HL-60 (cell line): ENCODE measurements at places on chromosomes 5 and 9.

DNA sequence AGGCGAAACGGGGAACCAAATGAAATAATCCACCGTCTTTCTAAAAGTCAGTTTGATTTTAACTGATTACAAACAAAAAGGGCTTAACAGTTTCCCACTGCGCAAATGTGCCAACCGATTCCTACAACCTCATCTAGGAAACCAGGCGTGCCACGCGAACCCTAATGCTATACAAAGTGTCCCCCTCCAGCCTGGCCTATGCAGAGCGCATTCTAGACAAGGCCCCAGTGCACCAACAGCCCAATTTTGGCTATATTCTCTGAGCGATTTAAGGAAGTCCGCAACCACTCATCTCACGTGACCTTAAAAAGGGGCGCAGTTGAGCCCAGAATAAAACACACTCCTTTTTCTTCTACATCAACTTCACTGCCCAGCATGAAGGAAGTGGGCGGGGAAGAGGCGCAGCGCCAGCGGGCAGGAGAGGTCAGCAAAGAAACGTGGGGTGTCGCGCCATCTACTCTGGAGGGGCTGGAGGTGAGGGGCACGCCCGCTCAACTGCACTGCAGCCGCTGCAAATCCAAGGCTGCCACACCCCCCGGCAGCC is 779 bp downstream of the FAM13B start:
- DNase-seq, result peak; percentile 48

DNA sequence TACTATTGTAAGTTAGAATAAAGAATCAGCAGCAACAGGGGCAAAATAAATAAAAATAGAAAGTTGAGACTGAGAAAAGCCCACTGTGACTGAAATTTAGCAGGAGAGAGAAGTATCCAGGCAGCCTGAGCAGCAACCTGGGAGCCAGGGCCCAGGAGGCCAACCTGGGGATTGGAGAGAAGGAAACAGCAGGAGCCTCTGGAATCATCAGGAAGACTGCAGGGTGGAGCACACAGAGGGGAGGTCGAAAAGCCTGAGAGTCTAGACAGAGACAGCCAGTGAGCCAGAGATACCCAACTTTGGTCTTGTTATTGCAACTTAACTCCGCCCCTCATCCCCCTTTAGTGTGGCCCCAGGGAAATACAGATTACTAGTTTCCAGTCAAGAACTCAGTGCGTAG is 98.6 kb downstream of the SLC1A3 start:
- DNase-seq, result no peak

DNA sequence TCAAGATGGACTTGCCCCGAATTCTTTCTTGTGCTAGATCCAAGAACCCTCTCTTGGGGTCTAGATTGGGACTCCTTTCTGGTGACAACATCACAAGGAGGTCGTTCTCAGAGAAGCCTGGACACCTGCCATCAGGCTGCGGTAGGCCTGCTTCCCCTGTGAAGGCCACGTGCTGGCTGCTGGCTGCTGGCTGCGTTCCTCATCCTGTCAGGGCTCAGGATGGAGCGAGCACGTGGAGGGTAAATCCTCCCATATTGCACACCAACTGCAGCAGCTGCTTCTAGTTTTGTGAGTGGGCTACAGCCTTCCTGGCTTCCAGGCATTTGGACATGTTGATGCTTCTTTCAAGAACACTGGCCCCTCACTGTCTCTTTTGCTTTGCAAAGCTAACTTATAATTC is 95.6 kb downstream of the HSPA4 start:
- peak; percentile 30 for DNase-seq

- DNase-seq, result no peak
Observed at GRCh38 chr9:91629718-91630117, 206.1 kb upstream of the NFIL3 start.

DNA sequence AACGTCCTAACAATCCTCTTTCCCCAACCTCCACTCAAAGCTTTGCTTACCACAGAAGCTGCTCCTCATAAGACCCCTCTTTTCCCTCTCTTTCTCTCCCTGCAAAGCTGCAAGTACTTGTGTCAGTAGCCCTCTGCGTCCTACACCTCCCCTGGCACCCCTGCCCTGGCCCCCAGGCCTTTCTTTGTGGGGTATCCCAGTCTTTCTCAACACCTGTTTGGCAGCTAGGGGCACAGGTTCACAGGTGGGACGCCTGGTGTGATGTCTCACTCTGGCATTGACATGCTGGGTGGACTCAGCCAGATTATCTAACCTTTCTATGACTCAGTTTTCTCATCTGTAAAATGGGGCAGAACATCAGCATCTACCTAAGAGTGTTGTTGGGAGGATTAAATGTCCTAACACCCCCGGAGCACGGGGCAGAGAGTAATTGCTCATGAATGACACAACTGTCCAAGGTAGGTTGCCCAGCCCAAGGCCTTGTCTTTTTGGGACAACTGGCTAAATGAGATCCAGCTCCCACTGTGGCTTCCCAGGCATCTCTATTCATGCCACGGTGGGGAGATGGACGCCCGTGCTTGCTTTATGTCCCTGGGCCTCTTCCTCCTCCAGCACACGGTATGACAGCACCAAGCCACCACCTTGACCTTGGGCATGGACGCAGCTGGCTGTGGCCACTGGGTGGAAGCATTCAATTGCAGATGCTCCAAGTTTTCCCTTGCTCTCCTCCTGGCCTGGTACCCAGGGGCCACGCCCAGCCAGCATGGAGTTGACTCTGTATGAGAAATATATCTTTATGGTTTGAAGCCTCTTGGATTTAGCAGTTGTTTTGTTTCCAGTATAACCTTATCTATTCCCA is 190.4 kb downstream of the RGS3 start:
- DNase-seq, result no peak

DNA sequence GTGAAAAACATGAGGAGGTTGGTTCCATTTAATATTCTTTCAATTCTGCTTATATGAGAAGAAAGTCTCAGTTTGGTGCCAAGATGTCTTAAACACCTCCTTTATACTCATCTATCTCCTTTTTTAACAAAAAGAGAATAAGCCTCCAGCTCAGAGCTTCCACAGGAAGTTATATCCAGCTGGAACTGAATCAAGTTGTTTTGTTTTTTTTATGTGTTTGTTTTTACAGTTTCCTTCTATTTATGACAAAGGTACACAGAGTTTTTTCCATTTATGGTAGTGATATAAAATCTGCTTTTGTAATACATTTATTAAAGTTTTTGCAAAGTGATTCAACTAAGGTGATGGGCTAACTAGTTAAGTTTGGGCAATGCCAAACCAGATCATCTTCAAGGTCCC is 10.4 kb downstream of the SPARC start:
- no peak for DNase-seq

DNA sequence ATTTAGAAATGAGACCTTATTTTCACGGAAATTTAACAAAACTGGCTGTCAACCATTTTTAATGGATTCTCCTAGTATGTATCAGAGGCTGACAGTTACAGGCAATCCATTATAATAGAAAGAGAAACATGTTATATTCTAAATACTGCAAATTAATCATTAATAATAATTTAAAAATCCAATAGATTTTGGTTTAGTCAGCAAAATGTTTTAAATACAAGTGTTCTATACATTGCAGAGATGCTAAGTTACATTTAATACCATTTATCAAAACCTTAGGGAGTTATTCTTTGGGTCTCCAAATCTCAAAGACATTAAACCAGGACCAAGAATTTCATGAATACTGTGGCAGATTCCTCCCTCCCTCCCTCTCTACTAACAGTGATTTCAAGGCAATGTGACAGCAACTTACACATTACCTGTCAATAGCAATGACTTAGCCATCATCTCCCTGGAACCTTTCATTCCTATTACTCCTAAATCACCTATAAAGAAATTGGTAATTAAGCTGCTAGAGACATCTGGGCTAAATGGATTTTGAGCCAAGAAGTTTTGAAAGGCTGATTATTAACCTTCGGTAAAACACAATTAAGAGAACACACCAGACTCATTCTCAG is 768.5 kb upstream of the DMAC1 start:
- no peak for DNase-seq

GRCh38 chr9:17837965-17838364 is 259.1 kb downstream of the SH3GL2 start:
- no peak for DNase-seq

DNA sequence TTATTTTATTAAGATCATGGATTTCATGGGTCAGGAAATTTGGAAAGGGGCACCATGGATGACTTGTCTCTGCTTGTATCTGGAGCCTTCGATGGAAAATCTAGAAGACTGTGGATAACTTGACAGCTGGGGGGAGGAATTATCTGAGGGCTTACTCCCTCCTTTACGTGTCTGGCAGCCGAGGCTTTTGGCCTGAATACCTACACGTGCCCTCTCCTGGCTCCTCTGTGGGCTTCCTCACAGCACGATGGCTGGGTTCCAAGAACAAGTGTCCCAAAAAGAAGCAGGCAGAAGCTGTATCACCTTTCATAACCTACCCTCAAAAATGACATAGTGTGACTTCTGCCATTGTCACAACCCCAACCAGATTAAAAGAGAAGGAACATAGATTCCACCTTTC is 228.9 kb downstream of the GRIA1 start:
- DNase-seq, result no peak

GRCh38 chr5:137791387-137791786 is 37.2 kb upstream of the HNRNPA0 start:
- DNase-seq, result no peak

DNA sequence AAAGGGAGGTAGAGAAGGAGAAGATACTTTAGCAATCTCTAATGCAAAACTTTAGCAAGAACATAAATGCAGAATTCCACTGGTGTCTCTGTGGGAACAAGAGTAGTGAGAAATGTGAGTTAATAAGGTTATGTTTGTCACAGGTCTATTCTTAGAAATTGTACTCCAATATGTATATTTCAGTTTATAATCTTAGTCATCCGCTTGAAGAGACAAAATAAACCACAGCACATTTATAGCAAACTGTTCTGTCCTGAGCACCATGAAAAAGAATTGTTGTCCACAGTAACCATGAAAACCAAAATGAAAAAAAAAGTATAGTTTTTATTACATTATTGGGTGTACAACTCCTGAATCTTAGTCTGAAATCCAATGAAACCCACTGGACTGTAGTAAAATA is 93.6 kb upstream of the TSLP start:
- no peak for DNase-seq

- no peak for DNase-seq
Observed at GRCh38 chr9:89323390-89323789, 5.1 kb downstream of the SECISBP2 start.

GRCh38 chr9:94676446-94677131 is 37.3 kb upstream of the FBP1 start:
- no peak for DNase-seq

DNA sequence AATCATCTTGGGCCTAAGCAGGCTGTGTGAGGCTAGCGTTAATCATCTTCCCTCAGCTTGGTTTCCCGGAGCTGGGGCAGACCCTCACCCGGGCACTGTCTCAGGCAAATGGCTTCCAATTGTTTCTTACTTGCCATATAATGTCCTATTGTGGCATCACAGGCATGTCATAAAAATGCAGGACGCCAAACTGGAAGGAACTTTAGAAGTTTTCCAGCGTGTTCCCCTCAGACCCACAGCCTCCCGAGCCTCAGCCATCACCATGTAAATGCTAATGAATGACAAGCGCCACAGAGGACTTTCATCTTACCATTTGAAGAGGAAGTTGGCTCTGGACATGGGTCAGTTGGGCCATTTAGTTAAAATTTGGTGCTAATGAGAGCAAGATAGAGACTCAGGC is 143.0 kb upstream of the IRX1 start:
- DNase-seq, result no peak

DNA sequence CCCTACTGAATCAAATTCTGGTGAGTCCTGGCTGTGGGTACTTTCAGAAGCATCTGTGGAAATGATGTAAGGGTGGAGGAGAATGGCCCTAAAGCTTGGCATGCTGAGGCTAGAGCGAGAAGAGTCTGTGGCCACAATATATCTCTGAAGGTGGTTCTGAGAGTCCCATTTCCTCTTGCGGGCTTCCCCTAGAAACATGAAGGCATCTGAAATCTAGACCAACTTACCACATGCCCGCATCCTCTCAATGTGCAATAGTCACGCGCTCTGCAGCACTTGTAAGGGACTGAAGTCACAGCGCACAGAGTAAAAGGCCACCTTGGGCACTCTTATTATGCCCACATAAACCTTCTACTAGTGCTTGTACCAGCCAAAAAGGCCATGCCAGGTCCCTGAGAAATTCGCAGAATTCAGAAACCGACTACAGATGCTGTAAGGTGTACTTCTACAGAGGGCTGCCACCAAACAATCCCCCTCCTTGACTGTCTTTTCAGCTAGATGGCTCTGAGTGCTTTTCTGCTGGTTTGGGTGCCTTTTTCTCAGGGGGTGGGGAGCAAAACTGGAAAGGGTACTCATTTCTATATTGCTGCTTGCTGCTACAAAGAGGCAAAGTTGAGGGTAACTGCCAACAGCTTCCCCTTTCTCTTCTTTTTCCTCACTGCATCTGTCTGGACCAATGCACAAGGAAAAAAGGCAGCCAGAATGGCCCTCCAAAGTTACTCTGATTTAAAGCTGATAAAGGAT is 107.3 kb downstream of the ZDHHC21 start:
- no peak for DNase-seq

- DNase-seq, result no peak
Observed at GRCh38 chr9:107627781-107628180, 138.2 kb upstream of the KLF4 start.

DNA sequence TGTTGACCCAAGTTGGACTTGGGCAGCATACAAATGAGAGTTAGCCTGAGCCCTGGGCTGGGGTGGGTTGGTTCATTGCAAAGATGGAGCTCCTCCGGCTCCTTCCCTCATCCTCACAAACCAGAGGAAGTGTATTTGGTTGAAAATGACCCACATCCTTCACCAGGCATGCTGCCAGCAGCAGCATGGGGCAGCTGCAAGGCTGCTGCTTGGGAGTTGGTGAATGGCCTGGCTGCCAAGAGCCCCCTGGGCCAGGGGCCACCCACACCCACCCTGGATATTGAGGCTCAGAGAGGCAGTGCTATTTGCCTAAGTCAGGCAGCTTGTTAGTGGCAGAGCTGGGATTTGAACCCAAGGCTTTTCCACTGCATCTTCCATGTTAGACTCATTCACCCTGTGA is 29.5 kb downstream of the PPARGC1B start:
- DNase-seq, result no peak

GRCh38 chr5:148826739-148827070 is 294 bp downstream of the ADRB2 start:
- no peak for DNase-seq

GRCh38 chr5:40355846-40356245 is 323.9 kb upstream of the PTGER4 start:
- DNase-seq, result no peak

GRCh38 chr5:67878933-67879332 is 336.6 kb upstream of the PIK3R1 start:
- DNase-seq, result no peak

GRCh38 chr9:27142299-27142930 is 33.4 kb downstream of the TEK start:
- no peak for DNase-seq

DNA sequence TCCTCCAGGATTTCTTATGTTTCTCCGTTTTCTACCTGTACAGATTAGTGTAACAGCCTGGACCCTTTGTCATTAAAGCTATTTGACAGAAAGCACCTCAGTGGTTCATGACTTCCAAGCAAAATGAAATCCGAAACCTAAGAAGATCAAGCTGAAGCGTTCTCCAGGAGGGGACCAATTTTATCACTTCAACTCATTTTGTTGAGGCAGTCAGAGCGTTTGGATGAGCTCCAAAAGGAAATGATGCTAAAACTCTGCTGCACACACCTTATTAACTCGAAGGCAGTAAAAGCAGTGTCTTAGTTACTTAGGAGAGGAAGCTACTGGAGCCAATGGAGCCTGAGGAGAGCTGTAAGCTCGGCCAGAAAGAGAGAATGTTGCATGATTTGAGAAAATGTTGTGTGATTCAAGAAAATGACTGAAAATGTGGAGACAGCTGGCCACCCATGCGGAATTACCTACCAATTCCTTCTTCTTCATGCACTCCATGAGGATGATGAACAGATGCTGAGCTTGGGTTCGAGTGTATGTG is 346.7 kb upstream of the KLF9 start:
- no peak for DNase-seq
